ENCODE measurements at places on chromosomes 3 and 15.

GRCh38 chr3:58323529-58324390 lies 8.9 kb upstream of the PXK start:
- no peak for DNase-seq

- DNase-seq = no peak
Observed at GRCh38 chr3:170941551-170941950, 33.1 kb upstream of the EIF5A2 start.

GRCh38 chr3:73068419-73068818 lies 7.0 kb downstream of the EBLN2 start:
- DNase-seq = no peak

- DNase-seq = no peak
Observed at GRCh38 chr3:129421236-129421883, 7.1 kb downstream of the EFCAB12 start.

- DNase-seq = no peak
Observed at GRCh38 chr3:171427771-171428320, 32.4 kb downstream of the TNIK start.

DNA sequence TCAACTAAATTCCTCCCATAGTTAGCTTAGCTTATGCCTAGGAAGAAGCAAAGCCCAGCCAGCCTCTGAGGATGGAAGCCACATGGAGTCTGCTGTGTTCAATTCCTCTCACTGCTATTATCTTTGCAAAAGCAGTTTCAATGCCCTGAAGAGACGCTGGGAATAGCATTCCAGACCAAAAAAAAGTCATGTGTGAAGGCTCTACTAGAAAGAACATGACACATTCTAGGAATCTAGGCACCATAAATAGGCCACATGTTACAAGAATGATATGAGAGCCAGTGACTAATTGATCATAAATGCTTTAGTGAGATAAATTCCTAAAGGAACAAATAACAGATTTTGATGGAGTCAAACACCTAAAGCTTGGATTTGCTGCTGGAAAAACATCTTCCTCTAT lies 800.8 kb downstream of the TUSC7 start:
- DNase-seq = no peak

- DNase-seq = no peak
Observed at GRCh38 chr3:59444294-59444671, 394.5 kb upstream of the CFAP20DC start.

DNA sequence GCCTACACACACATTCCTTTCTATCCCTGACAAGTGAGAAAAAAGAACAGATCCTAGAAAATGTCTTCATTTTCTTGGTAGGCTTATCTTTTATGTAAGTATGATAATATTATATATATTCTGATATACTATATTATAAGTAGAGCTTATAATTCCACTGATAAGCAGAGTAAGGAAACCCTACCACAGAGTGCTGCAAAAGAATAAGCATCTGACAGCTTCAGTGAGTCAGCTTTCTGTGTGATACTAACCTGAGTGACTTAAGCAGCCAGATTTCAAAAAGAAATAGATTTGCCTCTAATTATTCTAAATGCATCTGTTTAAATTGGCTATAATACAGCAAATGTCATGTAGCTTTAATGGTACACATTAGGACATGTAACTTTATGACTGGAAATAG lies 656.0 kb downstream of the MCTP2 start:
- DNase-seq = no peak

GRCh38 chr3:188037195-188037718 lies 116.7 kb upstream of the LPP start:
- no peak for DNase-seq

DNA sequence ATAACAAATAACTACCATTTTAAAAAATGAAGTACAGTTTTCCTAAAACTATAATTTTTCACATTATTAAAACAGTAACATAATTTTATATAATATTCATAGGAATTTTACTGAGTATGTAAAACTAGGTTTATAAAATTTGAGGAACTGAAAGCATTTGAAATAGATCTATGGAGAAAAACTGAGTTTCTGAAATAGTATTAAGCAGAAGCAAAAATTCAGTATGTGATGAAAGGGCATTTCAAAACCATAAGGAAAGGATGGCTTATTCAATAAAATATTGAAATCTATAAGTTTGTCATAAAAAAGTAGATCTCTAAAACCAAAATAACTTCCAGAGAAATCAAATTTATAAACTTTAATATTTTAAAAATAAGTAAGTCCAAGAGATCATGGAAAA lies 53.4 kb downstream of the GBE1 start:
- DNase-seq = no peak

- no peak for DNase-seq
Observed at GRCh38 chr3:194134231-194134756, 1.7 kb upstream of the HES1 start.

GRCh38 chr3:172142051-172142863 lies 102.9 kb downstream of the FNDC3B start:
- DNase-seq = no peak

GRCh38 chr3:172938788-172939187 lies 188.3 kb downstream of the ECT2 start:
- no peak for DNase-seq
